DMS 273 treated with DMSO at 0.1 percent for 48 hours (cell line): ENCODE measurements at places on chromosomes 4 and X.
A peak's percentile ranks its signal among the peaks of the same experiment; 100 is the strongest.

DNA sequence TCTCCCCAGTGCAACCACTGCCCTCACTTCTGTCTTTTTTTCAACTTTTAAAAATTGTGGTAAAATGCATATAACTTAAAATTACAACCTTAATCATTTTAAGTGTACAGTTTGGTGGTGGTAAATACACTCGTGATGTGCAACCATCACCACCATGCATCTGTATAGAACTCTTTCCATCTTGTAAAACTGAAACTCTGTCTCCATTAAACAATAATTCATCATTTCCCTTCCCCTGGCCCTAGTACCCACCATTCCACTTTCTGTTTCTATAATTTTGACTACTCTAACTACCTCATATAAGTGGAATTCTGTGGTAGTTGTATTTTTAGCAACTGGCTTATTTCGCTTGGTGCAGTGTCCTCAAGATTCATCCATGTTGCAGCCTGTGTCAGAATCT lies 6.8 kb upstream of the CTBP1 start:
- DNase-seq, result no peak

DNA sequence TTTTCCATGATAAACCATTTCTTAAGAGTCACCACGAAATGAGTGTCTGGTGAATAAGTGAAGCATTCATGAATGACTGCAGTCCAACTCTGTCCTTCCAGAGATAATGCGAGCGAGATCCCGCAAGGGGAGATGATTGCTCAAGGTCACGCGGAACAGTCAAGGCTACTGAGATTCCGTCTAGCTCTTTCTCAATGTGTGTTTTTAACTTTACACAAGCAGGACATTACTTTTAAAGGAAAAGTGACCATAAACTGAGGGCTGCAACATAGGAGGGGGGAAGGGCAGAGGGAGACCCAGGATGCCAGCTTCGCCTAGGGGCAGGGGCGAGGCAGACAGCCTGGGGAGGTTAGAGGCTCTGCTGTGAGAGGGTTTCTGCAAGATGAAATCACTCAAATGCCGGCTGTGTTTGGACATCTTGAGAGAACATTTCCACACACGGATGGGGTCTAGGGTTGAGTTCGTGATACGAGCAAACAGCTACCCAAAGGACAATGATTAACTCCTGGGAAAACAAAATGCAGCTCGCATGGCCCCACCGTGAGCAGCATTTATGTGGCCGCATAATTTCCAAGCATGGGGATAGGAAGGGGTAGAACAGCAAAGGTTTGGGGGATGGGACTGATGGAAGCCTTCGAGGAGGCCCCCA lies 23.8 kb upstream of the CCNQ start:
- no peak for DNase-seq

DNA sequence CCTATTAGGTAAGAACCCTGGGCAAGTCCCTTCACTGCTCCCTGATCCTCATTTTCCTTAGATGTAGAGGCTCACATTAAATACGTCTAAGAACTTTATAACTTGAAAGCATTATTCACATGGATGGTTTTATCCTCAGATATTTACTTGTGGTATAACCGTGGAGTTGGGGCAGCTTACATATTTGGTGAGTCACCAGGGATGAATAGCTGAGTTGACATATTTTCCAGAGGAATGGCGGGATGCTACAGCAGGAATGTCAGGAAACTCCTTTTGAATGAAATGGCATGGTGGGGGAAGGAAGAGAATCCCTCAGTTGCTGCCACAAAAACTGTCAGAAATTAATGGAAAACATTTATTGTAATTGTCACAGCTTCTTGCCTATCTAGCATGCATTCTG lies 165.3 kb upstream of the RPS6KA3 start:
- no peak for DNase-seq

- DNase-seq, result no peak
Measured at GRCh38 chrX:4876268-4876667, 1162.8 kb upstream of the PRKX start.

GRCh38 chr4:122772311-122772710 lies 39.8 kb downstream of the BBS12 start:
- no peak for DNase-seq

GRCh38 chr4:10655968-10656367 lies 28.6 kb downstream of the CLNK start:
- DNase-seq, result no peak

DNA sequence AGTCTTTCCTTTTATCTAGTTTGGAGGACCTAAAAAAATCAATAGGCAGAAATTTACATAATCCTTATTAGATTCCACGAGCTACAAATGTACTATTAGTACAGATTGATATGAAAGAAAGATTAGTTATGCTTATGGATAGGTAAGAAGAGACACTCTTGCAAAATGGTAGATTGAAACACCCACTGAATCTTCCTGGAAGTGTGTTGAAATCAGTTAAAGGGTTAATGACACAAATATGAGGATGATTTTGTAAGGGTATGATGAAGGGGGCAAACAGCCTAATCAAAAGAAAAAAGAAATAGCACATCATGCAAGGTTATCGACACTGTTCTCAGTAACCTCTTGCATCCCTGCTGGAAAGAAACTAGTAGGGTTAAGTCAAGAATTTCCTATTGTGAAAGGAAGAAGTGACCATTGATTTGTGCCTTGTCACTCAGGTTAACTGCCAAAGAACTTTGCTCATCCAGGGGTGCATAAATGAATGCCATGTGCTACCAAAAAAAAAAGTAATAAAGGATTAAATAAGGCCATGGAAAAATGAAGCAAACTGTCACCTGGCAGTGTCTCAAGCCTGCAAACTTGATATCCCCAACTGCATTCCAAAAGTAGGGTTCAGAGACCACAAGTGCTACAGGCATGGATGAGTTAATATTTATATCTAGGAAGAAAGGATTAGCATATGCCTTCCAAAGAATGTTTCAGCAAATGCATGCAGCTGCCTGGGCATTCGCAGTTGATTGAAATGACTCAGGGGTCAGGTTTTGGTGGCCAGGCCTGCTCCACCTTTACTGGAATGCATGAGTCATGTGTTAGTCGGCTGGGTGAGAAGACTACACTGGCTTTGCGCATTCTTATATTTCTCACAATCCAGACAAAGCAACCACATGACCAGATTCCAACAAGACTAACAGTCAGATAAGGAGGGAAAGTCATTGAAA lies 78.3 kb upstream of the ATXN3L start:
- DNase-seq, result peak; percentile 13

GRCh38 chrX:9081271-9081670 lies 47.3 kb upstream of the FAM9B start:
- DNase-seq, result no peak
